ENCODE measurements at places on chromosomes 1 and 21.
A peak's percentile ranks its signal among the peaks of the same experiment; 100 is the strongest.

DNA sequence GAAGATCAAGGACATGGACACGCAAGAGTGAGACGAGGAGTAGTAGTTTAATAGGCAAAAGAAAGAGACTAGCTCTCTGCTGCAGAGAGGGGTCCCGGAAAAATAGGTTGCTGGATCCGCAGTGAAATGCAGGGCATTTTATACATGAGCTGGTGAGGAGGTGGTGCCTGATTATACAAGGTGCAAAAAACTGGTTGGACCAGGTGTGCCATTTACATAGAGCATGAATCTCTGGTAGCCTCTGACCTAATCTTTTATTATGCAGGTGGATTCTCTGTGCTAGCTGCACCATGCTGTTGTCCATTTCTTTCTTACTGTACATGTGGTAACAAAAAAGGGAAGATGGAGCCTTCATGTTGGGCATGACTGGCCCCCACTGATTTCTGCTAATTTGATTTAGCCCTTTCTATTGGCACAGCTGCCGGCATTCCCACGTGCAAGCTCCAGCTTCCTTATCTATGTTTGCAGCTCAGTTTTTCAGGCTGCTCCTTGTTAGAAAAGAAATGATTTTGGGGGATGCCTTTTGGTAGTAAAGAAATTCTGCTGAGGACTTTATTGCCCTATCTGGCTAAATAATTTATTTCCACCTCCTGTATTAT lies 548.1 kb downstream of the BRINP3 start:
- DNase-seq, result no peak

GRCh38 chr1:4422504-4423289 lies 231.7 kb upstream of the AJAP1 start:
- no peak for DNase-seq

DNA sequence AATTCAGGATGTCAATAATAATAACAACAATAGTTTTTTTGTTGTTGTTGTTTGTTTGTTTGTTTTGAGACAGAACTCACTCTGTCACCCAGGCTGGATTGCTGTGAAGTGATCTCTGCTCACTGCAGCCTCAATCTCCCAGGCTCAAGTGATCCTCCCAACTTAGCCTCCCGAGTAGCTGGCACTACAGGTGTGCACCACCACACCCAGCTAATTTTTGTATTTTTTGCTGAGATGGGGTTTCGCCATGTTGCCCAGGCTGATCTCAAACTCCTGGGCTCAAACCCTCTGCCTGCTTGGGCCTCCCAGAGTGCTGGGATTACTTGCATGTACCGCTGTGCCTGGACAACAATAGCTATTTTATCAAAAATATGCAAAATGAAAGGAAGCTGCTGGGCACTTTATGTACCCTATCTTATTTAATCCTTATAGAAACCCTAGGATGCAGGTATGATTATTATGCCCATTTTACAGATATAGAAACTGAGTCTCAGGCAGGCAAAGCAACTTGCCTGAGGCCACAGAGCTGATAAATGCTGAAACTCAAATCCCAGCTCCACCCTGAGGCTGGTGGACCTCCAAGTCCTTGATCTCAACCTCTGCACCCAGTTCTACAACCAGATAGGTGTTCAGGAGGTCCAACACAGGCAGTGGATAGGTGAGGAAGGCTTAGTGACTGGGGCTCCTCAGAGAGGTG lies 57.4 kb upstream of the CTPS1 start:
- DNase-seq, result no peak

DNA sequence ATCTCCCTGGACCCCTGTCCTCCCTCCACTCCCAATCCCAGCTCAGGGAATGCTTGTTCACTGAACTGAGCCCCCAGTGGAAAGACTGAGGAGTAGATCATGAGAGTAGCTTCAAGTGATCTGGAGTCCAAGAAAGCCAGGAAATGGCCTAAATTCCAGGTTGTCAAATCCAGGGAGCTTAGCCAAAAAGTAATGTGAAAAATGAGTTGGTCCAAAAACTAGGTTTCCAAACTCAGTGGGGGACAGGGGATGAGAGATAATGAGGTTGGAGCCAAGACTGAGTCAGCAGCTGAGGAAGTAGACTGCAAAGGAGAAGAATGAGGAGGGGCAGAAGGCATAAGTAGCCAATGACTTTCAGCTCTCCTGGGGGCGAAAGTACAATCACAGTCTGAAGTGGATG lies 284.1 kb upstream of the BEND5 start:
- no peak for DNase-seq

DNA sequence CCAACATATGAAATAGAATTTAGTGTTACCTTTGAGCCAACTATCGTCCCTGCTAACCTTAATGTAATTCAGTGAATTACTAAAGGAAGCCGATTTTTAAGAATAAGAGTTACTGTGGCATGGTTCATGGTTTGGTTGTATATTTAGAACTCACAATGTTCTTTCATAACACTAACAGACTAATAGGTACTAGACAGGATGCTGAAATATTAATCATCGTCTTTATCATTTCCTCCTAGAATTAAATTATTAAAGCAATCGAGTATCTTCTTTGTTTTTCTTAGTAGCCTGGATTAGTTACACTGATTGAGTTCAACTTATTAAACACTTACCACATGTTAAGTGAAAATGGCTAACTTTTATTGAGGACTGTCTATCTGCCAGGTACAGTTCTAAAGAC lies 47.7 kb downstream of the TARBP1 start:
- no peak for DNase-seq

- DNase-seq, result no peak
Observed at GRCh38 chr1:42756956-42757891, 9.6 kb downstream of the P3H1 start.

DNA sequence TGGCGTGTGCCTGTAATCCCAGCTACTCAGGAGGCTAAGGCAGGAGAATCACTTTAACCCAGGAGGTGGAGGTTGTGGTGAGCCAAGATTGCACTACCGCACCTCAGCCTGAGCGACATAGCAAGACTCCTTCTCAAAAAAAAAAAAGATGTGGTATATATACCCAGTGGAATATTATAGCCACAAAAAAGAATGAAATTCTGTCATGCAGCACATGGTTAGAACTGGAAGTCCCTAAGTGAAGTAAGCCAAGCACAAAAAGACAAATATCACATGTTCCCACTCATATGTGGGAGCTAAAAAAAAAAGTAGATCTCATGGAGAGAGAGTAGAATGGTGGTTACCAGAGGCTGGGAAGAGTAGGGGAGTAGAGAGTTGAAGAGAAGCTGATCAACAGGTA lies 18.7 kb downstream of the PSMB4 start:
- DNase-seq, result no peak

DNA sequence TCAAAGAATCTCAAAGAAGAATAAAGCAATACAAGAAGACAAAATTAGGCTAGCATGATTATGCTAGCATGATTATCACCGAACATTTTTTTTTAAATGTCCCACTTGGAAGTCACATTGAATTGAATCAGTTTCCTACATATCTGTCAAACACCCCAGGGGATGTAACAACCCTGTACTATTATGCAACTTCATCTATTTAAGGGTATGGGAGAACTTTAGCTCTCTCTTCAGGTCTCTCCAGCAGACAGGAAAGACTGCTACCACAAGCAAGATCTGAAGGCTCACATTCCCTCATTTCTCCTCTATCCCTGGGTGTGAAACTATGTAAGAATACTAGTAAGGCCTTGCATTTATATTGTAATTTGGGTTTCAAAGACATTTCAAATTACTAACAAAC lies 52.8 kb downstream of the EDEM3 start:
- peak; percentile 64 for DNase-seq

- DNase-seq, result no peak
Observed at GRCh38 chr1:230940848-230941247, 37.8 kb downstream of the TTC13 start.

GRCh38 chr1:204673909-204674649 lies 11.5 kb downstream of the LRRN2 start:
- no peak for DNase-seq

GRCh38 chr1:27647328-27647727 lies 12.3 kb upstream of the FGR start:
- DNase-seq, result no peak

GRCh38 chr1:201503397-201504176 lies 3.3 kb downstream of the CSRP1 start:
- DNase-seq, result no peak

- DNase-seq, result no peak
Observed at GRCh38 chr1:2300004-2300771, 72.1 kb downstream of the SKI start.

GRCh38 chr1:205199931-205200299 lies 11.6 kb downstream of the DSTYK start:
- no peak for DNase-seq

DNA sequence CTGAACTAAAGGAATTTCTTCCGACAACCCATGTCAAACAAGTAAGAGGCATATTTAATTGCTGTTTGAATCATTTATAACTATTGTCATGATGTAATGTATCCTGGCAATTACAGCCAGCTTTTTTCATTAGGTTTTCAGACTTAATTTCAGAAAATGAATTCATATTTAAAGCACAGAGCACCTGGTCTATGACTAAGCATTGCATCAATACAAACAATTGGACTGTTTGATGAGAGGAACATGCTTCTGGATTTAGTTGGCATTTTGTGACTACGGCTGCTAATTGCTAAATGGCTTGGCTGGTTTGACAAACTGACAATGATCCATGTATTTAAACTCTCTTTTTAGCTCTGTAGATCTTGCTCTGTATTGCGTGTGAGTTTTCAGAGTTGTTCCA lies 853.4 kb downstream of the NCAM2 start:
- no peak for DNase-seq

- no peak for DNase-seq
Observed at GRCh38 chr1:245306628-245307410, 152.0 kb downstream of the KIF26B start.

DNA sequence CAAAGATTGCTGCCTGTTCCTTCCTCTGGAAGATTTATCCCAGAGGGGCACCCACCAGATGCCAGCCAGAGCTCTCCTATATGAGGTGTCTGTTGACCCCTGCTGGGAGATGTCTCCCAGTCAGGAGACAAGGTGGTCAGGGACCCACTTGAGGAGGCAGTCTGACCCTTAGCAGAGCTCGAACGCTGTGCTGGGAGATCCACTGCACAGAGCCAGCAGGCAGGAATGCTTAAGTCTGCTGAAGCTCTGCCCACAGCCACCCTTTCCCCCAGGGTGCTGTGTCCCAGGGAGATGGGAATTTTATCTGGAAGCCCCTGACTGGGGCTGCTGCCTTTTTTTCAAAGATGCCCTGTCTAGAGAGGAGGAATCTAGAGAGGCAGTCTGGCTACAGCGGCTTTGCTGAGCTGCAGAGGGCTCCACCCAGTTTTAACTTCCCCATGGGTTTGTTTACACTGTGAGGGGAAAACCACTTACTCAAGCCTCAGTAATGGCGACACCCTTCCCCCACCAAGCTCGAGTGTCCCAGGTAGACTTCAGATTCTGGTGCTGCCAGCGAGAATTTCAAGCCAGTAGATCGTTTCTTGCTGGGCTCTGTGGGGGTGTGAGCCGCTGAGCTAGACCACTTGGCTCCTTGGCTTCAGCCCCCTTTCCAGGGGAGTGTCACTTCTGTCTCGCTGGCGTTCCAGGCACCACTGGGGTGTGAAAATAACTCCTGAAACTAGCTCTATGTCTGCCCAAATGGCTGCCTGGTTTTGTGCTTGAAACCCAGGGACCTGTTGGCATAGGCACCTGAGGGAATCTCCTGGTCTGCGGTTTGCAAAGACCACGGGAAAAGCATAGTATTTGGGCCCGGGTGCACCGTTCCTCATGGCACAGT lies 51.1 kb upstream of the PDC start:
- DNase-seq, result no peak

GRCh38 chr1:92030656-92031107 lies 897 bp downstream of the EPHX4 start:
- DNase-seq, result no peak

DNA sequence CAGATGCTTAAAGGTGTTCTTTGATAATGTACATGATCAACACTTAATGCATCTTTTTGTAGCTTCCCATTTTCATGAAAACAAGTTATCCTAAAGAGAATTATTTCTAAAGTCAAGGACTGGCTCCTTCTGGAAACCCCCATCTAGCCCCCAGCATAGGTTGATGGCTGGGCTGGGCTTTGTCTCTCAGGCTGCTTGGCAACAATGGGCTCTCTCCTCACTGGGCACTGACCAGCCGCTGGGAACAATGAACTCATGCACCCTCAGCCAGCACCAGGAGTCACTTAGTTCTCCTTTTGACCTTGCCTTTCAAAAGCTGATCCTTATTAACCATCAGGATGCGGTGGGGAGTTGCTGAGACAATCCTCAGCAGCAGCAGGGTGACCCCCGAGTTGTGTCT lies 293.0 kb upstream of the PLXNA2 start:
- no peak for DNase-seq

GRCh38 chr1:36157115-36157903 lies 1.3 kb downstream of the MAP7D1 start:
- no peak for DNase-seq

DNA sequence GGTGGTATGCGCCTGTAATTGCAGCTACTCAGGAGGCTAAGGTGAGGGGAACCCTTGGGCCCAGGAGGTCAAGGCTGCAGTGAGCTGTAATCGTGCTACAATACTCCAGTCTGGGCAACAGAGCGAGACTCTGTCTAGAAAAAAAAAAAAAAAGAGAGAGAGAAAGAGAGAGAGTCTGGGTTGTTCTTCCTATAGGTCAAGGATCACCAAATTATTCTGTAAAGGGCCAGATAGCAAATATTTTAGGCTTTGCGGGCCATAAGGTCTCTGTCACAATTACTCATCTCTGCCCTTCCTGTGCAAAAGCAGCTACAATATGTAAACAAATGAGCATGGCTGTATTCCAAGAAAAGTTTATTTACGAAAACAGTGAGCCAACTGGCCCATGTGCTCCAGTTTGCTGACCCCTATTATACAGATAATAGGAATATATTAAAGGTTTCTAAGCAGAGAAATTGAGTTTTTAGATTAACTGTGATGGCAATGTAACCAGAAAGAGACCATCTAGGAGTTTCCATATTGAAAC lies 2.1 kb downstream of the SASS6 start:
- DNase-seq, result no peak

GRCh38 chr1:147204080-147204479 lies 21.1 kb downstream of the FMO5 start:
- no peak for DNase-seq

DNA sequence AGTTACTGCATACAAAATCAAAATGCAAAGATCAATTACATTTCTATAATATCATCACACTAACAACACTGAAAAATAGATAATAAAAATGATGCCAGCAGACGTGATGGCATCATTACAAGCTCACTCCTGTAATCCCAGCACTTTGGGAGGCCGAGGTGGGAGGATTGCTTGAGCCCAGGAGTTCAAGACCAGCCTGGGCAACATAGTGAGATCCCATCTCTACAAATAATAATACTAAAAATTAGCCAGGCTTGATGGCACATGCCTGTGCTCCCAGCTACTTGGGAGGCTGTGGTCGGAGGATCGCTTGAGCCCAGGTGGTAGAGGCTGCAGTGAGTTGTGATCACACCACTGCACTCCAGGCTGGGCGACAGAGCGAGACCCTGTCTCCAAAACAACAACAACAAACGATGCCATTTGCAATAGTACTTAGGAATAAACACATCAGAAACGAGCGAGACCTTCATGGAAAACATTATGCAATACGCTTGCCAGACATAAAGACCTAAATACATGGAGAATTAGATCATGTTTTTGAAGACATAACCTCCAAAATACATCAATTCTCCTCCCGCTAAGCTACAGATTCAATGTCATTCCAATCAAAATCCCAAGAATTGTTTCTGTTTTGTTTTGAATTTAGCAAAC lies 86.6 kb upstream of the ERRFI1 start:
- no peak for DNase-seq
